Colonic mucosa (tissue), 4 donors: ENCODE measurements at places on chromosomes 11 and 22. TPM values are rescaled to one million over a fixed set of nuclear protein-coding genes. Genes with fewer than 3 reads are reported as not detected.

DNA sequence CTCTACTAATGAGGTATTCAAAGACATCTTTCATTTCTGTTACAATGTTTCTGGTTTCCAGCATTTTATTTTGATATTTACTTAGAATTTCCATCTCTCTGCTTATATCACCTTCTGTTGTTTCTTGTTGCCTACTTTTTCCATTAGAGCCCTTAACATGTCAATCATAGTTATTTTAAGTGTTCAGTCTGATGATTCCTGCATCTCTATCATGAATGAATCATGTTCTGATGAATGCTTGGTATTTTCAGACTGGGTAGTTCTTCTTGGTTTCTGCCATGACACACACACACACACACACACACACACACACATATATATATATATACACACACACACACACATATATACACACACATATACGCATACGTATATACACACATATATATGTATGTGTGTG, 486.4 kb upstream of the ISX start:
- DNase-seq = no peak

GRCh38 chr22:40898850-40899357, 37.0 kb upstream of the DNAJB7 start:
- DNase-seq = no peak

- no peak for DNase-seq
Measured at GRCh38 chr11:34030382-34030781, 21.1 kb upstream of the CAPRIN1 start.

GRCh38 chr22:38948181-38948940, 9.0 kb upstream of the APOBEC3A start:
- DNase-seq = no peak

OR51V1 gene
- total RNA-seq = not detected

SMIM35 gene
- not detected for total RNA-seq
